ENCODE measurements at places on chromosomes 5 and 9.

DNA sequence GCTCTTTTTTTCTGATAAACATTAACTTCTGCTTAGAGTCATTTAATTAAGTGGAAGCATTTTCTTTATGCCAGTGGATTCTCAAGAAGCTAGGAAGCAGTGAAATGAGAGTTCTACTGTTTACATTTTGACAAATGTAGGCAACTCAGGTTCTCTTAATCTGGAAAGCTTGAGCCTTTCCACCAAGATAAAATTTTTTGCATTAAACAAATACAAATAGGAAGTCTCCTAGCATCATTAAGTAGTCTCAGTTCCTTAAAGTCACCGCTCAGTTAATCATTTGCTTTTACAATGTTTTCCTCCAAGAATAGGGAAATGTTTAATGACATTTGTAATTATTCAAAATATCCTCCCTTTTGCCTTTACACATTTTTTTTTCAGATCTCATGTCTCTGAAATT is 290.4 kb upstream of the PDE4D start:
- DNase-seq: no peak

GRCh38 chr5:83471405-83472212 is at the start of gene VCAN:
Gene VCAN (plus strand): TSS chr5:83471744. CDS start chr5:83483519, 11,775 bp downstream.
- peak; percentile 84 for DNase-seq

GRCh38 chr5:59275510-59276324 is 617.8 kb downstream of the PDE4D start:
- DNase-seq: peak; percentile 22

DNA sequence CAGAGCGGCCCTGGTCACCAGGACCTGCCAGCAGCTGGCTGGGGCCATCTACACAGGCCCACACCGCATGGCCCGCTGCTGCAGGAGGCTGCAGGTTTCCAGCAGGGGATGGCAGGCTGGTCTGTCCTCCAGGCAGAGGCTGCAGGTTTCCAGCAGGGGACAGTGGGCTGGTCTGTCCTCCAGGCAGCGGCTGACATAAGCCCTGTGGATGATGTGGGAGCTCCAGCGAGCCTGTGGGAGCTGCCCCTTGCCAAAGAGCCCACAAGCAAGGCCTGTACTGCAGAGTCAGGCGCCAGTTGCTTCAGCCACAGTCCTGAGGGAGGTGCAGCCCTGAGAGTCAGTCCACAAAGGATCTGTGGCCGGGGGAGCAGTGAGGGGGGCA is 18.5 kb downstream of the TPPP start:
- DNase-seq: no peak

- DNase-seq: no peak
These were observed 8.2 kb downstream of the TMEM268 start for GRCh38 chr9:114619191-114619761.

DNA sequence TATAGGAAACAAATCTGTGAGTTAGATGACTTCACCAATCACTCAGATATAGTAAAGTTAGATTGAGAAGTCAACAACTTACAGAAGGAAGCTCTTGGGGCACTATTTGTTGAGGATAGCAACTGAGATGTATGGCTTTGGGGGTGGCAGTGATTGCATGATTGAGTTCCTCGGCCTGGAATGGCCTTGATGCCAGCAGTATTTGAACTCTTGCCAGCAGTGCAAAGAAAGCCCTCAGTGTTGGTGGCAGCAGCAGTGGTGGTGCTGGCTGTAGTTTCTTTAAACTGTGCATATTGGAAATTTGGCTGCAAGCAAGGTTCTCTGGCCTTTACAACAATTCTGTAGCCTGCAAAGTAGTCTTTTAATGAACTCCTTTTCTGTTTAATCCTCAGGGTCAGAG is 41.4 kb upstream of the PJA2 start:
- no peak for DNase-seq

GRCh38 chr5:173826428-173827350 is 61.5 kb upstream of the CPEB4 start:
- DNase-seq: no peak

DNA sequence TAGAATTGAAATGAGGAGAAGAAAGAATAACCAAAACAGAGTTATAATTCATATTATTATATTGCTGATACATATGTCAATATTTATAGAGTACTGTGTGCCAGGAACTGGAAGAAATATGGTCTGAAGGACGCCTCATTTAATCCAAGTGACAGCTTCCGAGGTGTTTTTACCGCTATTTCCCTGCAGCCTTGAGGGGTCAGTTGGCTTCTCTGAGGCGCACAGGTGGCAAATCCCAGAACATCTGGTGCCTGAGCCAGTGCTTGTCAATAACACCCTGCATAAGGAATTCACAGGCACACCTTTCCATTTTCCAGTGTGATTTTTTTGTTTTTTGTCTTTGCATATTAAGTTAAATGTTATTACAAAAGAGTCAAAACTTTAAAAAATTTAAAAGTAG is 43.3 kb upstream of the CTSL start:
- DNase-seq: no peak

DNA sequence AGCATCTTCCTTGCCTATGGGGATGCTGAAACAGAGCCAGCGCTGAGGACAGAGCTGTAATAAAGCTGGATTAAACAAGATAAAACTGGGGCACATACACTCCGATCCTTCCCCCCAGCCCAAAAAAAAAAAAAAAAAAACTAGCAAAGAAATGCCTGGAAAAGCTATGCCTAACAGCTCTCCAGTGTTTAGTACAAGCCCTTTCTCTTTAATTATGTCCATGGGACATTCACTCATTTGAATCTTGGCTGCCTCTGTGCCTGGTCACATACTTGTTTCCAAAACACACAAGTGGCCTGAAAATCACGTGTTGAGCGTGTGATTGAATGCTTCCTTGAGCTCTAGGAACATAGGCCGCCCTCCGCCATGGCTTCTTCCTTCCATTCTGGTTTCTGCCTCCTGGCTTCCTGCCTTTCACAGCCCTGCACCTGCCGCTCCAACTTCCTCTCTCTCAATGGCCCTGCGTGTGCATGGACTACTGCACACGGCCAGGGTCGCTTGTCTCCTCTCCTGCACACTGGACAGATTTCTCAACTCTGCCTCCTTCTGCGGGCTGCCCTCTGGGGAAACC is 111.0 kb upstream of the RETREG1 start:
- DNase-seq: no peak

GRCh38 chr9:21570643-21571275 is 88.6 kb upstream of the IFNE start:
- DNase-seq: no peak

DNA sequence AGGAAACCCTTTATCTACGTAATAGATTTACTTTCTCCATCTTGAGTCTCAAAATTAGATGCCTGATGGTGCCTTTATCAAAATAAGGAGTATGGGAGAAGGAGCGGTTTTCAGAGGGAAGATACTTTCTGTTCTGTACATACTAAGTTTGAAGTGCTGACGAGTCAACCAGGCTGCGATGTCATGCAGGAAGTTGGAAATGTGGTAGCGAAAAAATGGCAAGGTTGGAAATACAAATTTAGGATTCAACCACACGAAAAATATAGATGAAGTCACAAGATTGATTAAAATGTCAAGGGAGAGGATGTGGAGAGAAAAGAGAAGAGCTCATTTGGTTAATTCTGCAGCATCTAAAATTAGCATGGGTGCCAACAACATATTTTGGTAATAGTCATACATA is 129.5 kb downstream of the FOXD1 start:
- no peak for DNase-seq

GRCh38 chr9:38254151-38254550 is 138.4 kb upstream of the ALDH1B1 start:
- DNase-seq: no peak

DNA sequence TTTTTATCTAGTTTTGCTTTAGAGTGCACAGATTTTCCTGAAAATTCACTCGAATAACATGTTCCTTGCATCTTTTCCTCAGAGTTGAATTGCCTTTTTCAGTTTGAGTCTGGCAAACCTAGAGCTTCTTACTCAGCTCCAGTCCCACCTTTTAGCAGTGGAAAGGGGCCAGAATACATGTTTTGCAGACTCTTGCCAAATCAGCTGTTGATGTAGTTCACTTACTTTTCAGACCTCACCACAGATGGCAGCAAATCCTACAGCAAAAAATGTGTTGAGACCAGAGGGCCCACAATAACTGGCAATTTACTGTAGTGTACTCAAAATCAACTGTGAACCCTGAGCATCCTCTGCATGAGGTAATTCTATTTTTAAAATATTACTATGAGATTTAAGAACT is 545.2 kb upstream of the ACO1 start:
- no peak for DNase-seq

- DNase-seq: peak; percentile 96
These were observed 258.1 kb upstream of the NFIL3 start for GRCh38 chr9:91681461-91682305.

DNA sequence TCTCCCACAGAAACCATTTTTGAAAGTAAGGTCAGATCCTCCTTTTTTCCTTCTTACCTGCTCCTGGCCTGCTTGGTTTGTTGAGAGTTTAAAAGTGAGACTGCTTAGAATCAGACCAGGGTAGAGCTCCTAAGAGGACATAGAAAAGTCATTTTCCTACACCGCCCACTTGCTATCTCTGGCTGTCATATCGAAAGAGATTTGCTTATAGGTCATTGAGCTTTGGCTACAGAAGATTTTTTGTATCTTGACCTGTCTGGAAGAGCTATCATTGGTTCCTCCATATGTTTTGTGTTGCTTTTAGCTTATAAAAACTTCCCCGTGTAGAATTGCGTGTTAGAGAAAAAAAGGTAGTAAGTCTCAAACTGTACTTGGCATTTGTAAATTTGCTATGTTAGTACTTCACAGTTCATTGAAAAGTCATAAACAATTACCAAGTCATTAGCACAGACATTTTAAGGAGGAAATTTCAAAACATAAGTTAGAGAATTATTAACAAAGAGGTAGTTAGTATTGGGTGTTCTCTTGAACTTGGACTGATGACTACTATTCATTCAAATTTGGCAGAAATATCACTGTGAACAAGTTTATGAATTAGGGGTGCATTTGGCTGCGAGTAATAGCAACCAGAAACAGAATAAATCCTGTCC is 96.6 kb downstream of the MAN2A1 start:
- DNase-seq: no peak

GRCh38 chr5:73174100-73174815 is 1.3 kb downstream of the TMEM174 start:
- no peak for DNase-seq

DNA sequence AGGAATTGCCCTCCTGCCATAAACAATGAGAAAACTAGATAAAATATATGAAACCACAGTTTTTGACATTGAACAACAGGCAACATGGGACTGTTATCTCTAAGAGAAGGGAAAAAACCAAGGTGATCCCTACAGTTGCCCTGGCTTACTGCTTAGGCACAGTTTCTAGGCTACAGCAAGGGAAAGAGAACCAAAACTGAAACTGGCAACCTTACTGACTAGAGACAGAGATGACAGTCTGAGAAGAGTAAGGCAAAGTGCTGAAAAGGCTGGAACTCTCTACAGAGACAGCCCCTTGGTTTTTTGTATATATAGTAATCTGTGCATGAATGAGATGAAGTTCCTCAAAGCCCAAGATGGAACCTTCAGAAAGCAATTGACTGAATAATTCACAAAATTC is 36.2 kb upstream of the REEP2 start:
- DNase-seq: no peak

DNA sequence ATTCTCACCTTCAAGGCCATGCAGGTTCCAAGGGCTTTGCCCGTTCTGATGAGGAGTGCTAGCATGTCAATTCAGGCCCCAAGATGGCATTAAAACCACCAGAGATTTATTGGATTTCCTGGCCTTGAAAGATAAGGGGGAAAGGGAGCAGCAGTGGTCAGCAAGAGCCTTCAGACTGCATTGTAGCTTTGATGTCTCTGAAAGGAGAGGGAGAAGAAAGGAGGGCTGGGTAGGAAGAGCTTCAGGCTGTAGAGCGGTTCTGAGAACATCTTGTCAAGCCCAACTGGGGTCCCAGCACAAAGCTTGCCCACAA is 41.8 kb upstream of the FGF1 start:
- DNase-seq: no peak

DNA sequence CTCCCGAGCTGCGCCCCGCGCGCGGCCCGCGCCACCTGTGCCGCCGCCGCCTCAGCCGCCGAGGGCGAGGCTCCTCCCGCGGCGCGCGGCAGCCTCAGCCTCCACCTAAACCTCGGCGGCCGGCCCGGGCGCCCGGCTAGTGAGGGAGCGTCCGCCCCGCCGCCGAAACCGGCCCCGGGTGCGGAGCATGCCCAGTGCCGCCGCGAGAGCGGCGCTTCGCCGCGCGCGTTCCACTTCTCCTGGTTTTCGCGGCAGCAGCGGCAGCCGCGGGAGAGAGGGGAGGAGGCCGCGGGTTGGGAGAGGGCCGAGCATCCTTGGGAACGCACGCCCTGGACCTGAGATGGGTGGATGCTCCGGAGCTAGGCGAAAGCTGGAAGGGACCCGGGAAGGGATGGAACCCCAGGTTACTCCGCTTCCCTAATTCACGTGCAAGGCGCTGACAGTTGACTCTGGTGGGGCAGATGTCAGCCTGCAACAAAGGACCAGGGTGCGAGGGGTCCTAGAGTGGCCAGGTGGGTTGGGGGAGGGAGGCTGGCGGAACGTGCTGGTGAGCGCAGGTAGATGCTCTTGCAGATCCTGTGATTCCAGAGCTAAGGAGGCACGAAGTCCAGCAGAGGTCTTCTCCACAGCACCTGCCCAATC is at the start of gene CTNND2:
CTNND2 (minus strand) TSS at position 182 of the 642 bp plus-strand sequence. CDS start 593 bp downstream, outside the sequence.
- DNase-seq: peak; percentile 56

GRCh38 chr5:82794876-82795275 is 282.3 kb downstream of the TMEM167A start:
- DNase-seq: no peak

DNA sequence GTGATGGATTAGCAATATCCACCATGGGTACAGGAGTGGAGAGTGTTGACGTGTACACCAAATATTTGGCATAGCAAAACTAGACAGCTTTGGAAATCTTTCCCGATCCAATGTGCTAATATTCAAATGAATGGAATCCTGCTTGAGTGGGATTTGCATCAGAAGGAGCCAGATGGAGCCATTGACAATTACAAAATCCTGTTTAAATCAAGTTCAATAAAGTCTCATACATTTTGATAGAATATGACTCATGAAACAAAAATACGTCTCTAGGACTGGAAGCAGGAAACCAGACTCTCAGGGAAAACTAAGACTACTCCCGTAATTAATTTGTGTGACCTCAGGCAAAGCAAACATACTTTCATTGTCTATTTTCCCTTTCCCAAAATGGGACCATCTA is 13.0 kb downstream of the TNC start:
- peak; percentile 22 for DNase-seq

DNA sequence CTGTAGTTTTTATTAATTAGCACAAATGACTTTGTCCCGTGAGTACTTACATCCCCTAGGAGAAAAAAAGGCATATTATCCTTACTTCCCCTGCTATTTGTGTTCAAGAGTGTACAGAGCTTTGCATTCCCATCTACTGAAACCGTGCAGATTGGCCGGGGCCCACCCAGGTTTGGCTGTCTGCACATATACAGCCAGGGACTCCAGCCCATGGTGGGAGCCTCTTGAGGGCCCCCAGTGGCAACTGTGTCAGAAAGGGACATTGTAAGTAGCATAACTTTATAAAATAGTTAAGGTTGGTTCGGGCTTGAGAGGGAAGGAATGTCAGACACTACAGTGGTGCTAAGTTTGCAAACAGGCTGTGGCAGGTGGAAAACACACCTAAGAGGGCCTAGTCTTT is 24.7 kb downstream of the PHF2 start:
- no peak for DNase-seq

- DNase-seq: peak; percentile 20
These were observed 250.3 kb upstream of the ZNF608 start for GRCh38 chr5:124996764-124997077.
